Stimulated activated CD4-positive, alpha-beta T cell treated with anti-CD3 and anti-CD28 coated beads, Interleukin-12 subunit alpha, Interleukin-12 subunit beta, amount 100 ng/mL, for 24 hours (primary cell): ENCODE measurements at places on chromosomes 13 and 19.

DNA sequence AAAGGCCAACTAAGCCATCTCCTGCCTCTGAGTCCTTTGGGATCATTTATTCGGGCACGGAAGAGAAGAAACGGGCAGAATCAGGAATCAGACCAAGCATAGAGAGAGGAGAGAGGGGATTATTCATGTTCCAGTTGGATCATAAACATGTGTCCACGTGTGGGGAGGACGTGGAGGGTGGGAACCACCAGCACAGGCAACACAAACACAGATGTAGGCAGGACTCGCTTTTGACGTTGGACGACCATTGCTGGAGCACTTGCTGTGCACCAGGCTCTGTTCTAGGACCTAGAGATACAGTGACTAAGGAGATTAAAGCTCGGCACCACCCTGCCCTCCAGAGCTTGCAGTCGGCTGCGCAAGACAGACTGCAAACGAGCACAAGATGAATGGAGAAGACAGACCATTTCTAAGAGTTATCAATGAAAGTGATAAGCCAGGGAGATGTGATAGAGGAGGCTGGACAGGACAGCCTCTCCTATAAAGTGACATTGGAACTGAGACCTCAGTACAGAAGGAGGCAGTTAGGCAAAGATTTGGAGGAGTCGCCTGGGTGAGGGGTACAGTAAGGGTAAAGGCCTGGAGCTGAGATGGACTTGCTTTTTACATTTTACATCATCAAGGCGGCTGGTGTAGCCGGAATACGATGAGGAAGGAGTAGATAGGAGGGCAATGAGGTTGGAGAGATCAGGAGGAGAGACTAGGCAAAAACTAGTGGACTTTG lies 716 bp downstream of the SH2D3A start:
- no peak for DNase-seq

DNA sequence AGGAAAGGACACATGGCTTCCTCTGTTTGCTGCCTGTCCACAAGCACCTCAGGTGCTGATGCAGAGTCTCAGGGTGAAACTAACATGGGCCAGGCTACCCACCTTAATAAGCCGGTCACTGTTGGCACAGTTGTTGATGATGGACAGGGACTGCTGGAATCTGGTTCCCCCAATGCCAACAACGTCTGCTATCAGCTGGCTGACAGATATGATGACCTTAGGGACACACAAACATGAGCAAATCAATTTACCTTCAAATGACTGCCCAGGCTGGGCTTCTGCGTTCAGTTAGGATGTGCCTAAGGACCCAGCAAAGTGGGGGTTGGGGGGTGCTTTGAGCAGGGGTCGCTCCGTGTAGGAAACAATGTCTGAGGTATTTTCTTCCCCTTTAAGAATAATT lies 77.1 kb upstream of the SLC15A1 start:
- DNase-seq: no peak

GRCh38 chr13:50360637-50361036 lies 345.4 kb downstream of the KCNRG start:
- no peak for DNase-seq

DNA sequence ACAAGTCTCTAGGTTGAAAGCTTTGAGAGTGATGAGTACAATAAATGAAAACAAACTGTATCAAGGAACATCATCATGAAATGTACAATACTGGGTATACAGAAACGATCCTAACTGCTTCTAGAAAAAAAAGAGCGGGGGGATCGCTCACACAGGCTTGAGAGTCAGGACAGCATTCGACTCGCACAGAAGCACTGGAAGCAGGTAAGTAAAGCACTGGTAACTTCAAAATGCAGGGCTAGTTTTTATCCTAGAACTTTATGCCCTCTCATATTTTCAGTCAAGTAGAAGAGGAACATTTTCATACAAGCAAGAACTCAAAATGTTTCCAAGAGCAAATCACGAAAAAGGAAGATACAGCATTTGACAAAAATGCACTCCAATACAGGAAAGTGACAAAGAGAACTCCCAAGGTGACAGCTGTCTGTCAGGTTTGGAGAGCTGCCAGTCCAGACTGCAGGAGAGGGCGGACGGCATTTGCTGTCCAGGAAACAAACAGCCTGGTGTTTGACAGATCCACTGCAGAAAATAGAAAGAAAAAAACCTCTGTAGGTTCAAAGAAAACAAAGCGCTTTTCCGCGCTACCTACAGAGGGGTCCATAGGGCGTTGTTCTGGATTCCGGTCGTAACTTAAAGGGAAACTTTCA lies 58.2 kb upstream of the XPO4 start:
- DNase-seq: no peak

DNA sequence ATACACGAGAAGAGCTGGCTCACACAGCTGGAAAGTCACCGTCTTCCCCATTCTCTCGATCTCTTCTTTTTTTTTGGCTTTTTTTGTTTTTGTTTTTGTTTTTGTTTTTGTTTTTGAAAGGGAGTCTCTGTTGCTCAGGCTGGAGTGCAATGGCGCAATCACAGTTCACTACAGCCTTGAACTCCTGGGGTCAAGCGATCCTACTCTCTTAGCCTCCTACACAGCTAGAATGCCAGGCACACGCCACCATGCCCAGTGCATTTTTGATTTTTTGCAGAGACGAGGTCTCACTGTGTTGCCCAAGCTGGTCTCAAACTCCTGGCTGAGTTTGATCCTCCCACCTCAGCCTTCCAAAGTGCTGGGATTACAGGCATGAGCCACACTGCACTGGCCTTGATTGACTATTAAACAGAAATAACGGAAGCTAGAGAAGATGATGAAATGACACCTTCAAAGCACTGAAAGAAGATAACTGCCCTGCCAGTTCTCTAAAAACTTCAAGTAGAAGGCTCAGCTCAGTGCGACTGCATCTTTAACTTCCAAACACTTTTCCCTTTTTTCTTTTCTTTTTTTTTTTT lies 4.0 kb downstream of the FXYD3 start:
- no peak for DNase-seq

- DNase-seq: peak; percentile 21
These were observed at the start of gene CEACAM1 for GRCh38 chr19:42528354-42529247. Gene CEACAM1 (minus strand): TSS chr19:42528481. CDS start chr19:42528374, 107 bp downstream.

GRCh38 chr13:23731709-23732108 lies 157.5 kb downstream of the MIPEP start:
- no peak for DNase-seq

DNA sequence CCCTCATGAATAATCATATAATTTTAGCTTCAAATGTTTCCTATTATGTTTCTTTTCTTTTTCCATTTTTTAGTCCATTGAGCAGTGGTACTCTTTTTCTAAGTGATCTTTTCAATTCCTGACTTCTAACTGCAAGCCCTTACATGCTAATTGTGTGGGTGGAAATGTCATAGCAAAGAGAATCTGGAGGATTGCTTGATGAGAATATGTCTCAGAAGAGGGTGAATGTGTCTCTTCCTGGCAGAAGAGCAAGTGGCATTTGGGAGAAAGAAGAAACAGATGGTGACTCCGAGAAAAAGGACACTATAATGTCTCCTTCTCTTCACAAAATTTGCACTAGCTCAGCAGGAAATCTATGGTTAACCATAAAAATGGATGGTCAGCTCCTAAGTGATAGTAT lies 2320.0 kb downstream of the PCDH9 start:
- no peak for DNase-seq

GRCh38 chr19:15161028-15161984 lies 39.5 kb downstream of the NOTCH3 start:
- no peak for DNase-seq

- DNase-seq: peak; percentile 72
These were observed 4.0 kb upstream of the FLT3LG start for GRCh38 chr19:49469828-49470614.

GRCh38 chr19:31545777-31546176 lies 196.5 kb upstream of the TSHZ3 start:
- no peak for DNase-seq

GRCh38 chr13:41621716-41622431 lies 164.5 kb downstream of the RGCC start:
- DNase-seq: no peak

GRCh38 chr19:20273376-20273775 lies 106.4 kb downstream of the ZNF486 start:
- DNase-seq: no peak

DNA sequence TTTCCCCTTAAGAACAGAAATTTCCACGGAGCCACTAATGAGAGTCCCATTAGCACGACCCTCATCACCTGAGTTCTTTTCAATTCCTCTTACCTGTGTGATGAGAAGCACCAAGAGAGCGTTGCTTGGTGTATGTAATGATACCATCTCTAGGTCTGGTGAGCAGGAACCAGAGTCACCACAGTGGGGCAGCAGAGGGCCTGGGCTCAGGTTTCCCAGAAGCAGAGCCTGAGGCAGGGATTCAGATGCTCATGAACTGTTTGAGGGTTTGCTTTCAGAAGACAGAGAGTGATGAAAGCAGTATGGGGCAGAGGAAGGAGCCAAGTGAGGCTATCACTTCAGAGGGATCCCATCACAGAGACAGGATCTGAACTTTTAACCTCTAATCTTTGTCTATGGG lies 3.1 kb upstream of the PTPRH start:
- DNase-seq: no peak

- DNase-seq: no peak
These were observed 89.9 kb downstream of the COL4A2 start for GRCh38 chr13:110396913-110397381.

DNA sequence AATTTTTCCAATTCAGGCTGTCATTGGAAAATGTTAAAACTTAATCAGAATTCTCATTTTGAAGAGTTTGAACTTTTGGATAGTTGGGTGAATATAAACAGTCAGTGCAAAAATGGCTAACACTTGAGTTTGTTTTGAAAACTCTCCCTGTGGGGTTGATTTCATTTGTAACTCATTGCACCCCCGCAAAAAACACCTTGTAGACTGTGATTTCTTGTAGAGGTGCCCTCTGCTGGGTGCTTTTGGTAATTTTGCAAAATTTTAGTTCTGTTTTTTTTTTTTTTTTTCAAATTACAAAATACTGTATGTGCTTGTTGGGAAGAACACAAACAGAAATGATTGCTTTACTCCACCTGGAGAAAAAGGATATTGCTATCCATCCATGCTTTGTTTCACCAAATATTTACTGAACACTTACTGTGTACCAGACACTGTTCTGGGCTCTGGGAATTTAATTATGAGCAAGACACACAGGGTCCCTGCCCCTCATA lies 28.2 kb upstream of the GPI start:
- DNase-seq: no peak

DNA sequence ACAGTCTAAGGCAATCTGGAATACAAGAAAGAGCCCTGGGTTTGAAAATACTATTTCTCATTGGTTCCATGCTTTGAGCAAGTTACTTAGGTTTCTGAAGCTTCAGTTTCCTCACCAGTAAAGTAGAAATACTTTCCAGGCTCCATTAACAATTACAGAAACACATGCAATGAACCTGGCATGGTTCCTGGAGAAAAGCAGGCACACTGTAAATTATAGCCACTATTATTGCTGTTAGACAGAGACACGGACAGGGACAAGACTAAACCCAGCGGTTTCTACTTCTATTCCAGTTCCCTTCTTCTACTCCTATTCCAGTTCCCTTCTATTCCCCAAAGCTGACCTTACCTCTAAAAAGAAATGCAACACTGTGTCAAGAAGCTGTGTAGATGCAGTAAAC lies 41.2 kb downstream of the MIPEP start:
- no peak for DNase-seq

- no peak for DNase-seq
These were observed 228.6 kb downstream of the UQCRFS1 start for GRCh38 chr19:28984315-28984714.

GRCh38 chr19:29418201-29418600 lies 107.6 kb upstream of the VSTM2B start:
- no peak for DNase-seq

DNA sequence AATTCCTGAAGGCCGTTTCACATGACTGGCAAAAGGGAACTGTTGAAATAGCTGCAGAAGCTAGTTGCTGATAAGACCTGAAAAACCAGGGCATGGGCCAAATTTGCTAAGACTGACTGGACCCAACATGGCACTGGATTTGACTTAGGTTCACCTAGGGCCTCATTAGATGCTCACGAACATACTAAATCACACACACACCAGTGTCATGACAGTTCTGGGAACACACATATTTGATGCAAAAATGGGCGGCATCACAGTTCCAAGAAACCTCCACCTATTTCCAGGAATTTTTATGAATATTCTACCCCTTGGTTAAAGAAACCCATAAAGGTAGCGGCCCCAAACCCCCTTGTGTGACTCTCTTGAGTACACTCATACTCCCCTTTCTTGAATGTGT lies 99.6 kb upstream of the OBI1 start:
- no peak for DNase-seq

GRCh38 chr19:51546650-51547396 lies 15.4 kb upstream of the SIGLEC6 start:
- DNase-seq: no peak

DNA sequence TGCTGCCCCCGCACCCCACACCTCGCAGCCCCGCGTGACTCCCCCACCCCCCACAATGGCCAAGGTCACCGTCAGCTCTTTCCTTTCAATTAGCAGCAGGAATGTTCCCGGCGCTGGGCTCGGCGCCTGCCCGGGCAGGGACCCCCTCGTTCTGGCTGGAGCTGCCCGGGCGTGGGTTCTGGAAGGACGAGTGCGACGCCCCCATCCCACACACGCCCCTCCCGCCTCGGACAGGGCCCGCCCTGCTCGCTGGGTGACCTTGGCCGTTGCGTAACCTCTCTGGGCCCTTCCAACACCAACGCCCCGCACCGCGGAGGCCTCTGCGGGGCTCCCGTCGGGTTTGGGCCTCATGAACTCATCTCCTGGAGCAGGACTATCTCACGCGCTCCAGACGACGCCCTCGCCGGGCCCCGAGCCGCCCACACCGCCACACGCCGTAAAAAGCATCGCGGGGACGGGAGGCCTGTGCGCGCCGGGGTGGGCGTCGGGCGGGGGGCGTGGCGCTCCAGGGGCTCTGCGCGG lies 10.3 kb downstream of the PALM start:
- DNase-seq: no peak

- no peak for DNase-seq
These were observed 569.8 kb downstream of the FGF9 start for GRCh38 chr13:22240716-22241115.

DNA sequence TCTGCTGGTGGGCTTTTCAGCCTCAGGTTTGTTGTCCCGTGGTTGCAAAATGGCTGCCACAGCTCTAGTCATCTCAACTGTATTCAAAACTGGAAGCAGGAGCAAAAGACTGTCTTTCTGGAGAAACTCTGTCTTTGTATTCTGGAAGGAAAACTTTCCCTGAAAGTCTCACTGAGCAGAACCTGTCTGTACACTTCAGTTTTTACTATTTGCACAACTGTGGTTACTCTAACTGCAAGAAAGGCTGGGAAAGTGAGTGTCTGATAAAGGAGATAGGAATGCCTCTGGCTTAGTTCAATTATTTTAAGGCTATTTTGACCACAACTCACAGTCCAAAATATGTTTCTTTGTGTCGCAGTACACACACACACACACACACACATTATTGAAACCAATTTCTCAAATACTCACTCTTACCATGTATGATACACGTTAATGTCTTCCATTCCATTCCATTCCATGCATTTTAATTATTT lies 49.7 kb upstream of the EHD2 start:
- DNase-seq: no peak
